Aorta (tissue), 5 donors: ENCODE measurements at places on chromosomes 6 and 20. TPM values are rescaled to one million over a fixed set of nuclear protein-coding genes. Genes with fewer than 3 reads are reported as not detected.
A peak's percentile ranks its signal among the peaks of the same experiment; 100 is the strongest.

ENPP5 gene
- 3.7 TPM for total RNA-seq

HTR1B gene
- total RNA-seq, result 6.6 TPM

OVOL2 gene
- total RNA-seq, result not detected

ZSCAN31 gene
- 8.3 TPM for total RNA-seq

RIPPLY2 gene
- total RNA-seq, result not detected

PTPN1 gene
- 31.2 TPM for total RNA-seq

DNAH8 gene
- total RNA-seq, result 0.03 TPM

PACSIN1 gene
- 0.10 TPM for total RNA-seq

SYTL3 gene
- 4.7 TPM for total RNA-seq

GPR31 gene
- total RNA-seq, result not detected

PLCG1 gene
- 148 TPM for total RNA-seq

ASIP gene
- total RNA-seq, result not detected

DNA sequence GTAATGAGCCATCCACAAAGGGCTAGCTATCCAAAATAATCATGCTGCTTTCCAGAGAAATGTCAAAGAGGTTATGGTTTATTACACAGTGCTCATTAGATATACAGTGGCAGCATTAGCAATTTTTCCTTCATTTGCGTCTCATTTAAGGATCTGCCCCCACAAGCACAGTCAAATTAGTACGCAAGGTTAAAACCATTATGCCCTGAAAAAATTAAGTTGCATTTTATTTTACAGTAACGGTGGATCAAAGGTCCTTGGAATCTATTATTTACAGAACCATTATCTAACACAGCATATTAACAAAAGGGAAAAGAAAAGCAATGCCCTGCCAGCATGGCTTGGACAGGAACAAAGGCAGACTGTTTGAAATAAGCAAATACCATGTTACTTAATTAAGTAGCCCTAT, 144.8 kb downstream of the PDSS2 start:
- no peaks in the 10 kb centered on the region for H3K4me1 ChIP-seq
- H3K4me3 ChIP-seq, result no peak overlapping the region
- no peaks in the 10 kb centered on the region for H3K36me3 ChIP-seq

DNA sequence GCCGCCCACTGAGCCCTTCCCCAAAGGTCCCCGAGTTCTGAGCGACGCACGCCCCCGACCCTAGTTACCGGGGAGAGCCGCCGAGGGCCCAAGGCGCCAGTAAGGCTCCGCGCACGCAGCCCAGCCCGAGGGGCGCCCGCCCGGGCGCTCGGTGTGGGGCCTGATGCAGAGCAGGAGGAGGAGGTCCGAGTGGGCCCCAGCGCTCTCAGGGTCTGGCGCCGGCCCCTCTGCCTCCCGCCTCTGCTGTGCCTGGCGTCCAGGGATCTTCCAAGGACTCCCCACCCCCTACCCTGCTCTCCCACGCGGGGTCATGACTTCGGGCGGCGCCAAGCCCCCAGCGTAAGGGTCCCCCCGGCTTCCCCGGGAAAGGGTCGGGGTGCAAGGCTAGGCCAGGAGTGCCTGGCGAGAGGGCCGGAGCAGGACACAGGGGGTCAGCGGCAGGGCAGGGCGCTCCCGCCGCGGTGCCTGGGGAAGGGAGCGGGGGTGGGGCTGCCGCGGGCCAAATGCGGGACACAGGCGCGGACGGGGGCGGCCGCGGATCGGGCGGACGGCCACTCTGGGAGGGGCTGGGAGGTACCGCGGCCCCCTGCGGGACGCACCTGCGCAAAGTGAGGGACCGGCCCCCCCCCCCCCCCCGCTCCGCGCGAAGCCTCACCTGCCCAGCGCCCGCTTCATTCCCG, 637 bp downstream of the ABHD12 start:
- no peaks in the 10 kb centered on the region for H3K4me1 ChIP-seq
- DNase-seq, result peak; percentile 82
- H3K27ac ChIP-seq, result no peak overlapping the region
- H3K4me3 ChIP-seq, result peak overlapping the region; percentile 76

- no peak overlapping the region for H3K4me3 ChIP-seq
- no peaks in the 10 kb centered on the region for H3K27me3 ChIP-seq
- H3K4me1 ChIP-seq, result no peaks in the 10 kb centered on the region
- no peaks in the 10 kb centered on the region for H3K36me3 ChIP-seq
- DNase-seq, result no peak
Observed at GRCh38 chr20:52056203-52057062, 135.1 kb downstream of the ZFP64 start.

DNA sequence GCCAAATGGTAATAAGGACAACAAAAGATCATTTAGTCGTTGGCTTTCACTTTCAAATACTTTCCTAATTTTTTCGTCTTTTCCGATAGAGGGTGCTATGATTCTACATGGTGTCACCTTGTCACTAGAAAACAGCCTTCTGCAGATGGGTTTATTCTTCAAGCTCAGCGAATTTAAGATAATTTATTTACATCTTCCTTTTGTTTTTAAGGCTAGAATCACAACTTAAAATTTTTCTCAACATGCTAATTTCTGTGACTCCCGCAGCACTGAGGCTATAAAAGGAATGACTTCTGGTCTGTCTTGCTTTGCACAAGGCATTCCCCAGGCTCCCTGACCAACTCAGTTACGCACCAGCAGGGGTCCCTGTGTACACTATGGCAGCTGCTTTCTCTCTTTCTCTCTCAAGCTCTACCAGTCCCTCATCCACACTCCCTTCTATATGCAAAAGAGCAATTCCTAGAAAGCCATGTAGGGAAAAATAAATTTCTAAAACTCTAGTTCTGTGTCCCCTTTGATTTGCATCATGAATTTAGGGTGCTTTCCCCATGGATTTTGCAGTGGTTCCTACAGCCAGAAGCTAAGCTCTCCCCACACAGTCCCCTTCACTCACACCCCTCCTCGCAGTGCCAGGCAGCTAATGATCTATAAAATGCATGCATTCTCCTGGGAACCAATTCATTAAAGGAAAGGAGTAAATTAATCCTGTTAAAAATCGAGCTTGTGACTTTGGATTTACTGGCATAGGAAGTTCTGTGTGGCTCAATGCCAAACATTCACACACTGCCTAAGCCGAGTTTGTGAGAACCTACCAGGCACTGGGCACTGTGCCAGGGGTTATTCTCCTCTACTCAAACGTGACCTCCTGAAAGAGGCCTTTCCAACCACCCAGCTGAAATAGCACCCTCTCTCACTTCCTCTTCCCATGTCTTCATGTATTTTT, 74.5 kb downstream of the DCDC2 start:
- DNase-seq, result no peak
- H3K27me3 ChIP-seq, result no peaks in the 10 kb centered on the region
- no peaks in the 10 kb centered on the region for H3K36me3 ChIP-seq
- H3K4me3 ChIP-seq, result peak overlapping the region; percentile 48
- no peak overlapping the region for H3K27ac ChIP-seq

DNA sequence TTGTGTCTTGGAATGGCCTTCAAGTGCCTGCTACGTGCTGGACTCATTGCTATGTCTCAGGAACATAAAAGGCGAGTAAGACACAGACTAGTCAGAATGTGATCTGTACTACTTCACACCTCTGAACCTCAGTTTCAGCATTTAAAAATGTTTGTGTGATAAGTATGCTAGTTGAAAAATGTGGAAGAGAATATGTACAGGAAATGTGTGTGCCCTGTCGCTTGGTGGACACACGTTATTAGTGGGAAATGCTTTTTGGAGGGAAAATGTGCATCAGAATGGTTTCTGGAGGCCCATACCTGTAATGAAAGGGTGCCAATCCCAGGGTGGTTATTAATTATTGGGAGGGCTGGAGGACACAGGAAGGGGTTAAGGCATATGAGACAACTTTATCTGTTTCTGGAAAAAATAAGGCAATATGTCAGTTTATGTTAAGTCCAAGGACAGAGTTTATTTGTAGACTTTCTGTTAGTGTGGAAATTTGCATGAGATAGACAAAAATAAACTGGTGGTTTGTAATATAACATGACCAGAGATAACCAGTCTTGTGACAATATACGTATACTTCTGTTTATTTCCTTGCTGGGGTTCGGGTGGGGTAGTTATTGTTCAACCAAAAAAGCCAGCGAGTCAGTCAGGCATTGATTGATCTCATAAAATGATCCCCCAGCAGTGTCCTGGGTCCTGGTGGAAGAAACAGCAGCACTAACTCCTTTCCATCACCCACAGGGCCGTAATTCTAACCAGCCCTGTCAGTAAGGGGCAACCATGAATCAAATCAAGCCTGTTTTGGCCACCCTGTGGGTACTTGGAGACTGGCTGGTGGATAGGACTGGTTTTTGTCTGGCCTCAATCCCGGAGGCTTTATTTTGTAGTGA, 117.9 kb downstream of the JARID2 start:
- no peak overlapping the region for H3K27ac ChIP-seq
- DNase-seq, result no peak
- H3K27me3 ChIP-seq, result no peaks in the 10 kb centered on the region
- no peaks in the 10 kb centered on the region for H3K36me3 ChIP-seq
- H3K4me3 ChIP-seq, result no peak overlapping the region

GRCh38 chr20:46690219-46691106, 1.2 kb upstream of the TP53RK start:
- peaks cover 3% of the 10 kb centered on the region for H3K4me1 ChIP-seq
- H3K36me3 ChIP-seq, result no peaks in the 10 kb centered on the region
- no peaks in the 10 kb centered on the region for H3K27me3 ChIP-seq
- peak overlapping the region; percentile 80 for H3K27ac ChIP-seq
- H3K4me3 ChIP-seq, result peak overlapping the region; percentile 94

DNA sequence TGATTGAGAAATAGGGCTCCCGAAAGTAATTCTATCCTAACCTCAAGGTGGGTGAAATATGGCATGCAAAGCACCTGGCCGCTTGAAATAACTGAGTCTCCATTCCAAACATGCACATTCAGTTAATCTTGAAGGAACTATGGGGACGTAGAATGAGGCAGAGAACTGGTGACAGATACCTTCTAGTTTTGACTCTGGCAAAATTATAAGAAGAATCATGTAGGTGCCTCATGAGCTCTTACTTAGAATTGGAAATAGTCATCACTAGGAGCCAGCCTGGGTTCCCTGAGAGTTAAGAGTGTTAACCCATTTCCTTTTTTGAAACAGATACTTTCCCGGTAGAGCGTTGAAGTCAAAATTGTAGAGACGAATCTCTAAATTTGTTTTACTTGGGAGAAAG, 49.3 kb downstream of the RPF2 start:
- no peak for DNase-seq
- H3K4me1 ChIP-seq, result no peaks in the 10 kb centered on the region
- H3K36me3 ChIP-seq, result no peaks in the 10 kb centered on the region
- H3K27me3 ChIP-seq, result no peaks in the 10 kb centered on the region
- no peak overlapping the region for H3K4me3 ChIP-seq

- H3K27ac ChIP-seq, result no peak overlapping the region
- H3K27me3 ChIP-seq, result no peaks in the 10 kb centered on the region
- peak; percentile 87 for DNase-seq
Observed at GRCh38 chr6:36127462-36128016, 2.8 kb upstream of the MAPK13 start.

DNA sequence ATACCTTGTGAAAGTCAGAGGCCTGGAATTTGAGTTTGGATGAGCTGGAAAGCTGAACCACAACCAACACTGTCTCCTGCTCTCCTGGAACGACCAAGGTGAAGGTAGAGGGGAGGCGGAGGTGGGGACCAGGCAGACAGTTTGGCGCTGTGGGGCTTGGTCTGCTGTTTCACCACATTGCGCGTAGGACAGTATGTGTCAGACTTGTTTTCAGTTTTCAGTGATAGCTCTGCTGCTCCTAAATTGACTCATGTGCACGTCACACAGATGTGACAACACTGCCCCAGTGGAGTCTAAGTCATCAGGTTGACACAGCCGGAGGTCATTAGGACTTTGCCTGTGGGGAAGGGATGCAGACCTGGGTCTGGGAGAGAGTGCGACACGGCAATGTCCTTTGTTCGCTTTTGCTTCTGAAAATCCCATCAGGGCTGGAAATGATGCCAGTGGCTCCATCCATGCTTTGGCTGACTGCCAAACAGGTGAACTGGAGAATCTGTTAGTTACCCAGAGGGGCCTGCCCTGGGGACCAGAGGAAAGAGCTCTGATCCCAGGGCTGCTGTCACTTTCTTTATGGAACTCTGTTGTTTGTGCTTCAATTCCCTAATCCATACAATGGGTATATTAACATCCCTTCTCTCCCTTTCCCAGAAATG, 255.5 kb downstream of the CDC5L start:
- no peak for DNase-seq
- H3K27ac ChIP-seq, result no peak overlapping the region
- no peaks in the 10 kb centered on the region for H3K36me3 ChIP-seq
- H3K27me3 ChIP-seq, result no peaks in the 10 kb centered on the region

DNA sequence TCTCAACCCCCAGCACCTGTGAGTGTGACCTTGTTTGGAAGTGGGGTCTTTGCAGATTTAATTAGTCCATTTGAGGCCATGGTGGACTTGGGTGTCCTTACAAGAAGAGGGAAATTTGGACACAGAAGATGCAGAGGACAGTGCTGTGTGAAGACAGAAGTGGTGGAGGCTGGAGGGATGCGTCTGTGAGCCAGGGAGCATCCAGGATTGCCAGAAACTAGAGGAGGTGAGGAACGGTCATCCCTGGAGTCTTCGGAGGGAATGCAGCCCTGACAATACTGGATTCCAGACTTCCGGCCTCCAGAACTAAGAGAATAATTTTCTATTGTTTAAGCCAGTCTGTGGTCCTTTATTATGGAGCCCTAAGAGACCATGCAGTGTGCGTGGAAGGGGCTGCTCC, 22.9 kb upstream of the NPBWR2 start:
- no peak overlapping the region for H3K4me3 ChIP-seq
- DNase-seq, result no peak
- no peaks in the 10 kb centered on the region for H3K4me1 ChIP-seq
- no peaks in the 10 kb centered on the region for H3K36me3 ChIP-seq
- no peaks in the 10 kb centered on the region for H3K27me3 ChIP-seq
- H3K27ac ChIP-seq, result no peak overlapping the region

- H3K36me3 ChIP-seq, result peaks cover 4% of the 10 kb centered on the region
- no peak overlapping the region for H3K27ac ChIP-seq
- H3K4me1 ChIP-seq, result no peaks in the 10 kb centered on the region
- H3K4me3 ChIP-seq, result no peak overlapping the region
- H3K27me3 ChIP-seq, result no peaks in the 10 kb centered on the region
- DNase-seq, result no peak
Observed at GRCh38 chr6:110897433-110897832, 22.8 kb downstream of the AMD1 start.

- H3K27me3 ChIP-seq, result no peaks in the 10 kb centered on the region
- peak overlapping the region; percentile 17 for H3K27ac ChIP-seq
Observed at GRCh38 chr6:22826961-22827360, 257.6 kb downstream of the HDGFL1 start.

- H3K27me3 ChIP-seq, result no peaks in the 10 kb centered on the region
- no peaks in the 10 kb centered on the region for H3K4me1 ChIP-seq
- no peak overlapping the region for H3K27ac ChIP-seq
Observed at GRCh38 chr6:125078602-125079321, 74.8 kb upstream of the TPD52L1 start.

GRCh38 chr20:62477669-62478455, 2.1 kb upstream of the GATA5 start:
- no peaks in the 10 kb centered on the region for H3K36me3 ChIP-seq
- no peak overlapping the region for H3K27ac ChIP-seq
- no peaks in the 10 kb centered on the region for H3K4me1 ChIP-seq
- H3K27me3 ChIP-seq, result no peaks in the 10 kb centered on the region
- no peak for DNase-seq

DNA sequence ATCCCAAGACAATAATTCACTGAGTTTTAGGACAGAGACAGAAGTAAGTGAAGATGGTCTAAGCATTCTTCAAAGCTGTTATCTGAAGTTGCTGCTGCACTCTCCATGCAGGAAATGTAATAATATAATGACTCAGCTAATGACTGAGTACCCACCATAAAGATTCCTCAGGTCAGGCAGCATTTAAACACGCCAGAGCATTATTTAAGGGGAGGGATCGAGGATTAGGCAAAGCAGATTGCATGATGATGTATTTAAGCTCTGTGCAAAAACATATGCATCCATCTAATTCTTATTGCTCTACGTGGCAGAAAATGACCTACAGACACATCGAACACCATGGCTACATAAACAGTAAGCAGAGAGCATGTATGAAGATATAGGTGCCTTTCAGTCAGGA, 216.4 kb downstream of the UNC5CL start:
- no peak overlapping the region for H3K27ac ChIP-seq
- DNase-seq, result no peak
- H3K4me1 ChIP-seq, result no peaks in the 10 kb centered on the region
- H3K36me3 ChIP-seq, result peaks cover 1% of the 10 kb centered on the region
- no peaks in the 10 kb centered on the region for H3K27me3 ChIP-seq
